ENCODE measurements at places on chromosomes 7 and 10. TPM values are rescaled to one million over a fixed set of nuclear protein-coding genes. Genes with fewer than 3 reads are reported as not detected.

DNA sequence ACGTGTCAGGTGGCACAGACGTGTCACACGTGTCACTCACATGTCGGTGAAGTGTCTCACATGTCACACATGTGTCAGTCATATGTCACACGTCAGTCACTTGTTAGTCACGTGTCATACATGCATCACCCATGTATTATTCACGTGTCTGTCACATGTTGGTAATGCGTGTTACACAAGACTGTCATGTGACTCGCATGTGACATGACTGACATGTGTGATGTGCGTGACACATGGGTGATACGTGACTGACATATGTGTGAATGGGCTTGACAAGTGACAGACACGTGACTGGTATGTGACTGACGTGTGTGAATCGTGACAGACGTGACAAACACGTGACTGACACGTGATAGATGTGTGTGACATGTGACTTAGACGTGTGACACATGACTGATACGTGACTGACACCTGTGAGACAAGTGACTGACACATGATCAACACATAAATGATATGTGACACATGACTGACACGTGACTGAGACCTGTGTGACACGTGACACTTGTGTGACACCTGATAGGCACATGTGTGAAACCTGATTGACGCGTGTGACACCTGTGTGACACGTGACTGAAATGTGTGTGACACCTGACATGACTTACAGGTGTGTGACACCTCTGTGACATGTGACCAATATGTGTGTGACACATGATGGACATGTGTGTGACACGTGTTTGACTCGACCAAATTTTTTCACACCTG is 56.1 kb downstream of the ZNF92 start:
- H3K27ac ChIP-seq, result no peak overlapping the region
- no peak for DNase-seq
- peaks cover 3% of the 10 kb centered on the region for H3K36me3 ChIP-seq
- peaks cover 3% of the 10 kb centered on the region for H3K27me3 ChIP-seq
- no peaks in the 10 kb centered on the region for H3K4me1 ChIP-seq

GRCh38 chr7:81284576-81284975 is 365.7 kb upstream of the SEMA3C start:
- peaks cover 16% of the 10 kb centered on the region for H3K4me1 ChIP-seq
- H3K27ac ChIP-seq, result peak overlapping the region; percentile 53
- no peaks in the 10 kb centered on the region for H3K36me3 ChIP-seq
- peaks cover under 1% of the 10 kb centered on the region for H3K27me3 ChIP-seq

DNA sequence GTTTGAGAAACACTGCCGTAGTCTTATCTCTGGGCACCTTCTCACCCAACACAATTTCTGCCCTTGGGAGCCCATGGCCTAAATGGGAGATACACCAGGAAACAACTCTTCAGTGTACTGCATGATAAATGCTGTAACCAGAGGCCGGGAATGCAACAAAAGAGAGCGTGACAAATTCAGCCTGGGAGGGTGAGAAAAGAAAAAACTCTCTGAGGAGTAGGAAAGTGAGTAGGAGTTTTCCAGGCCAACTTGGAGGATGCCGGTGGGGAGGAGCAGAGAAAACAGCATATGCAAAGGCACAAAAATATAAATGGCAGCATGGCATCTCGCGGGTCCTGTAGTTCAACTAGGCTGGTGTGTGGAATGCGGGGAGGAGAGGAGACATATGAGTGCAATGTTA is 624.5 kb downstream of the PARD3 start:
- no peak overlapping the region for H3K4me3 ChIP-seq
- H3K36me3 ChIP-seq, result no peaks in the 10 kb centered on the region
- peaks cover 36% of the 10 kb centered on the region for H3K4me1 ChIP-seq
- no peaks in the 10 kb centered on the region for H3K27me3 ChIP-seq
- no peak for DNase-seq

DNA sequence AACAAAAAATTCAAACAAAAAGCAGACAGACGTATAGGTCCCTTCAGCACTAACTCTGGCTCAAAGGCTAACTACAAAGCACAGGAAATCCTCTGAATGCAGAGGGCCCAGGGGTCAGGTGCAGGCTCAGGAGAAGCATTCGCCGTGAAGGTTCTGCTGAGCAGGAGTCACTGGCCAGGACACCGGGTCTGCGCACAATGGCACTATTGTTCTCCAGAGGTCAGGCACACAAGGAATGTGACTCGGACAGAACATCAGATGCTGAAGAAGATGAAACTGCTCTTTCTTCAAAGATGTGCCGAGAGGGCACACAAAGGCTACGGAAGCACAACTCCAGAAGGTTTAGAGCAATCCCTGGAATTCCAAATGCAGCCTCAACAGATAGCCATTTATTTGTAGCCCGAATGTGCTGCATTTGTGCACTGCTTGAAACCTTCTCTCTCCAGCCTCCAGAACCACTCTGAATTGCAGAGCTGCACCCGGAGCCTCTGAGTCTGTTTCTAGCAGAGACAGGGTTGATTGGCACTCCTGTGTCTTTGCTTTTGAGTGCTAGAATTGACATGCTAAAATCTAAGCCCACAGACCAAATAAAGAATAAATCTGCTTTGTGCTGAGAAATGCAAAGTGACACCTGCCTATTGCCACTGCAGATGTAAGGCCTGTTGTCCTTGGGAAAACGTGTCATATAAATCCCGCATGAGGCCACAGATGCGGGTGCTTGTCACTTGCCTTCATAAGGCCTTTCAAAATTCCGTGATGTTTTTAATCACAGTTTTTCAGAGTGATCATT is 85.4 kb upstream of the AFAP1L2 start:
- no peak overlapping the region for H3K4me3 ChIP-seq
- DNase-seq, result no peak
- peaks cover 5% of the 10 kb centered on the region for H3K36me3 ChIP-seq
- H3K4me1 ChIP-seq, result peaks cover 24% of the 10 kb centered on the region
- no peak overlapping the region for H3K27ac ChIP-seq

DNA sequence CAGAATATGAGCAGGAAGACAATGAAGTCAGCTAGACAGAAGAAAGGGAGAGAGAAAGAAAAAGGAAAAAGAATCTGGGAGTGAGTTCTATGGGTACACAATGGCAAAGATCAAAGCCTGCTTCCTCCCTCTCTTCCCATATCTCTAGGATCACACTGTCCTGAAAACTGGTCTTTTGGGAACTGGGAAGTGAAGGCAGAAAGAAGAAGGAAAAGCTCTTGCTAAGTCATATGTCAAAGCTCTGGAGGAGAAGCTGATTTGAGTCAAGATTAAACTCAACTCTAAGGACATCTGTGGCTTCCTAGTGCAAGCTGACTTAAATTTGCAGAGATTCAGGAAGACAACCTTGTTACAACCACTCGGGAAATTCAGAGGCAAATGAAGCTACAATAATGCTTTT is 147.5 kb downstream of the DOCK4 start:
- no peaks in the 10 kb centered on the region for H3K36me3 ChIP-seq
- no peaks in the 10 kb centered on the region for H3K27me3 ChIP-seq
- H3K4me1 ChIP-seq, result peaks cover 34% of the 10 kb centered on the region
- no peak overlapping the region for H3K4me3 ChIP-seq
- DNase-seq, result no peak

- H3K36me3 ChIP-seq, result peaks cover 1% of the 10 kb centered on the region
- H3K27me3 ChIP-seq, result peaks cover 13% of the 10 kb centered on the region
- no peak for DNase-seq
- H3K27ac ChIP-seq, result no peak overlapping the region
Measured at GRCh38 chr10:80333983-80334382, 22.6 kb downstream of the DYDC1 start.

DNA sequence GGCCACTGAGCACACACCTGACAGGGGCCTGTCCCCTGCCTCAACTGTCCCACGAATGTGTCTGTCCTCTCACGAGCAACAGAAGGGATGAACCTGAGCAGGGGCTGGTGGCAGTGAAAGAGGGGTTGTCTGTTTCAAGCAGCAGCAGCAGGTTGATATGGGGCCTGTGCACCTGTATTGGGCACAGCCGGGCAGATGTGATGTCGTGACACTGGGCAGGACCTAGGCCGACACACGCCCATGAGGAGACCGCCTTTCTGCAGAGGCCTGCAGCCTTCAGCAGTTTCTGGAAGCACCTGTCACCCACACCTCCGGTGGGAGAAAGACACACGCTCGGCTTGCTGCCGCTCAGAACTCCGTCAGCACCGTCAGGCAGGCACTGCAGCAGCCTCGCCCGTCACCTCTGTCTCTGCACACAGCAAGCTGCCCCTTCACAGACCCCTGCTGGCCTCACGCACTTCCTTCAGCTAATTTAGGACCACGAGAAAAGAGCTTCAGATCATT is 48.5 kb downstream of the AMZ1 start:
- peaks cover 27% of the 10 kb centered on the region for H3K4me1 ChIP-seq
- H3K36me3 ChIP-seq, result peaks cover 18% of the 10 kb centered on the region
- DNase-seq, result peak; percentile 68
- H3K4me3 ChIP-seq, result no peak overlapping the region
- H3K27ac ChIP-seq, result peak overlapping the region; percentile 34

DNA sequence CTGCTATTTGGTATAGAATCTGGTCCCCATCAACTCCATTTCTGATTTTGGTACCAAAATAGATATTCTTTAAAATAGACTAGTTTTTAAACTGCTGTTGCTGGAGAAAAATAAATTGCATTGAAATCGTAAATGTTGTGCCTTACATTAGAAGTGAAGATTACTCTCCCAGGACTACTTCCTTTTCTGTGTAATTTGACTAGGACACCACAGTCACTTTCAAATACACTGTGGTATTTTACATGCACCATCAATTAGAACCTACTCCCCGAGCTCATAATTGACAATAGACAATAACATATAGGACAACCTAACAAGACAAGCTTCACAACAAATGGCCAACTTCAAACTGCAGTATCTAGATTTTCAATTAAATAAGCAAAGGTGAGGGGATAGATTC is 211.5 kb downstream of the DGKB start:
- H3K4me3 ChIP-seq, result no peak overlapping the region
- no peaks in the 10 kb centered on the region for H3K36me3 ChIP-seq
- DNase-seq, result no peak
- H3K27me3 ChIP-seq, result no peaks in the 10 kb centered on the region
- no peak overlapping the region for H3K27ac ChIP-seq

DNA sequence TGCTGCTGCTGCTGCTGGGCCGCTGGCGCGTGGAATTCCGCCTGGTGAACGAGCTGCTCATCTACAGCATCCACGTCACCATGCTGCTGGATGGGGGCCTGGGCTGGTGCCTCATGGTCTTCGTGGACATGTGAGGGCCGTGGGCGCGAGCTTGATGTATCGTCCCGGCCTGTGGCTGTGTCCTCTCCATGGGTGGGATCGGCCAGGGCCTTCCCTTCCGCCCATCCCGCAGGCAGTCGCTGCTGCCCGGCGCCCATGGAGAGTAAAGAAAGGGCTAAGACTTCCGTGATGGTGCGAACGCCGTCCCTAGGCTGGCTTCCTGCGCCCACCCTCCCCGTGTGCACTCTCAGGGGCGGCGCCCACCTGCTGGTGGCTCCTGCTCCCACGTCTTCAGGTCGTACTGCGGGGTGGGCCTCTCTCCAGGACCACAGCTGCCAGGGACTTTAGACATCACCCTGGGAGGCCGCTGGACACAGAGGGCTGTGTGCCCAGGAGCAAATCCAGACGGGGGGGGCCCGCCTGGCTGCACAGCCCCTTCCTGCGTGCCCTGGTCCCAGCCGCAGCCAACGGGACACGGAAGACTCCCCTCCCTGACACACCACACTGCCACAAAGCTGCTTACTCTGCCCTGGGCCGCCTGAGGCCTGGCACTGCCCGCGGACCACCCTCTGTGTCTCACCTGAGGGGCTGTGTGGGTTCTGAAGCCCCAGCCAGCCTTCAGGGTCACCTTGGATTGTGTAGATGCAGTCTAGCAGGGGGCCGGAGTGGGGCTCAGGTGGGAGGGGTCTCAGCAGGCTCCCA is 167.5 kb downstream of the SEPTIN7 start:
- H3K27ac ChIP-seq, result no peak overlapping the region
- H3K36me3 ChIP-seq, result no peaks in the 10 kb centered on the region
- H3K27me3 ChIP-seq, result no peaks in the 10 kb centered on the region
- H3K4me3 ChIP-seq, result no peak overlapping the region
- DNase-seq, result no peak

DNA sequence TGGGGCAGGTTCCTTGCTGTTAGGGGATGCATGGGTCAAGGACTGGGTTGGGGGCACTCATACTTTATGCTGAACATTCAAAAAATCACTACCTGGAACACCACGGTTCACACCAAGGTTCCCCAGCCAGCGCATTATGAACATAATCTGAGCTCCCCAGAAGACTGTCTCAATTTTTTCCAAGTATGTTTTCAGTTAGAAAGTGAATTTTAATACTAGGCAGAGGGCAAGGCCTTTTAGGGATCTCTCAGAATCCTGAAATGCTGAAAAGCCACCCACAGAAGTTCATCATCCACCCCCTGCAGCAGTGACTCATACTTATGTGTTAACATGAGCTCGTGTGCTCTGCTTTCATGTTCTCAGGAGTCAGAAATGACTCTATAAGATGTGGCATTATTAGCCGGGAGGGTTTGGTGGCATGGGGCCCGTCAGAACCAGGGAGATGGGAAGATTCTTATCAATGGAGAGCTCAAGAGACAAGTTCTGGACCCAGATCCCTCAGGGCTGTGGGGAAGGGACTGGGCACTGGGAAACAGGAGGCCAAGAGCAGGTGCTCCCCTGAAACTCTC is 185.2 kb upstream of the ITGB1 start:
- H3K4me3 ChIP-seq, result no peak overlapping the region
- H3K36me3 ChIP-seq, result no peaks in the 10 kb centered on the region
- H3K27ac ChIP-seq, result no peak overlapping the region
- peaks cover 14% of the 10 kb centered on the region for H3K4me1 ChIP-seq

- no peak overlapping the region for H3K4me3 ChIP-seq
- no peaks in the 10 kb centered on the region for H3K4me1 ChIP-seq
- H3K27ac ChIP-seq, result no peak overlapping the region
- DNase-seq, result no peak
- no peaks in the 10 kb centered on the region for H3K36me3 ChIP-seq
Measured at GRCh38 chr10:48685731-48686130, 1.1 kb downstream of the WDFY4 start.

GRCh38 chr10:75648351-75648750 is 216.9 kb downstream of the LRMDA start:
- no peak overlapping the region for H3K4me3 ChIP-seq
- H3K36me3 ChIP-seq, result no peaks in the 10 kb centered on the region
- H3K4me1 ChIP-seq, result no peaks in the 10 kb centered on the region

Gene C1GALT1
- 27.7 TPM for total RNA-seq

Gene EGFR
- 13.6 TPM for total RNA-seq

Gene ZNF37A
- 10.1 TPM for total RNA-seq

Gene SLC26A5
- not detected for total RNA-seq

Gene CALHM3
- not detected for total RNA-seq

Gene VGF
- not detected for total RNA-seq

Gene CYP2E1
- 6.3 TPM for total RNA-seq

Gene ASIC3
- 2.2 TPM for total RNA-seq

Gene PDE1C
- total RNA-seq, result 54.6 TPM

Data from chondrocyte (in vitro differentiated cells).